Activated CD4-positive, alpha-beta T cell treated with anti-CD3 and anti-CD28 coated beads for 36 hours (primary cell): ENCODE measurements at places on chromosomes 3 and 15.

DNA sequence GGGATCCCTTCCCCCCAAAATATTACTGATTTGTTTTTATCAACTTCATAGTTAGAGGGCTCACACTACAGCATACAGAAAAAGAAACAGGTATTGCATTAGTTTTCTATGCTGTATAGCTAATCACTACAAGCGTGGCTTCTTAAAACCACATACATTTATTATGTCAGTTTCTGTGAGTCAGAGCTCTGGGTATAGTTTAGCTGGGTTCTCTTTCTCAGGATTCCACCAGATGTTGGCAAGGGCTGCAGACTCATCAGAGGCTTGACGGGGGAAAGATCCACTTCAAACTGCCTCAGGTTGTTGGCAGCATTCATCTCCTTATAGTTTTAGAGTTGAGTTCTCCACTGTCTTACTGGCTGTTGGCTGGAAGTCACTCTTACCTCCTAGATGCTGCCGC is 328.0 kb downstream of the NLGN1 start:
- DNase-seq = no peak

- no peak for DNase-seq
These were observed 138.3 kb downstream of the P3H2 start for GRCh38 chr3:189982321-189982945.

- DNase-seq = no peak
These were observed 317.7 kb upstream of the ADAMTS9 start for GRCh38 chr3:65005486-65005885.

DNA sequence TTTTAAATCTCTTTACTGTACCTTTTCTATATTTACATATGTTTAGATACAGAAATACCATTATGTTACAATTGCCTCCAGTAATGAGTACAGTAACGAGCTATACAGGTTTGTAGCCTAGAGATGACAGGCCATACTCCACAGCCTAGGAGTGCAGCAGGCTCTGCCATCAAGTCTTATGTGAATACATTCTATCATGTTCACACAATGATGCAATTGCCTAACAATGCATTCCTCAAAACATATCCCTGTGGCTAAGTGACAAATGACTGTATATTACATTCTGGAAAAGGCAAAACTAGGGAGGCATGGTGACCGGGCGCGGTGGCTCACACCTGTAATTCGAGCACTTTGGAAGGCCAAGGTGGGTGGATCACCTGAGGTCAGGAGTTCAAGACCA is 192.4 kb upstream of the IGF1R start:
- DNase-seq = no peak

GRCh38 chr3:157531301-157531660 is 28.1 kb upstream of the VEPH1 start:
- DNase-seq = no peak

DNA sequence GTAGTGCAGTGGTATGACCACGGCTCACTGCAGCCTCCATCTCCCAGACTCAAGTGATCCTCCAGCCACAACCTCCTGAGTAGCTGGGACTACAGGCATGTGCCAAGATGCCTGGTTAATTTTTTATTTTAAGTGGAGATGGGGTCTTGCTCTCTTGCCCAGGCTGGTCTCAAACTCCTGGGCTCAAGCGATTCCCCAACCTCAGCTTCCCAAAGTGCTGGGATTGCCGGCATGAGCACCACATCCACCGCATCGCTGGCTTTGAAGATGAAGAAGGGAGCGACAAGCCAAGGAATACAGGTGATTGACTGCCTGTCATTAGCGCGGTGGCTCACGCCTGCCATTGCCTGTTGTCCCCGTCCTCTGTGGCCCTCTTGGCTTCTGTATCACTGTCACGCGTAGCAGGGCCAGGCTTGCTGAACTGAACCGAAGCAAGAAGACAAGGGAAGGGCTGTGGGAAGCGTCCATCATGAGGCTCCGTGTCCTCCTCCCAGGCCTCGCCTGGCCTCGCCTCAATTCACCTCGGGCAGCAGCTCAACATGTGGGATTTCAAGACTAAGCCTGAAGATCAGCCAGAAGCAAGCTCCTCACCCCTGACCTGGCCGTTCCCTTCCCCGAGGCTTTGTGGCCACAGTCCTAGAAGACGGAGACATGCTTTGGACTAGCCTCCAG is 46.4 kb upstream of the TFRC start:
- no peak for DNase-seq

DNA sequence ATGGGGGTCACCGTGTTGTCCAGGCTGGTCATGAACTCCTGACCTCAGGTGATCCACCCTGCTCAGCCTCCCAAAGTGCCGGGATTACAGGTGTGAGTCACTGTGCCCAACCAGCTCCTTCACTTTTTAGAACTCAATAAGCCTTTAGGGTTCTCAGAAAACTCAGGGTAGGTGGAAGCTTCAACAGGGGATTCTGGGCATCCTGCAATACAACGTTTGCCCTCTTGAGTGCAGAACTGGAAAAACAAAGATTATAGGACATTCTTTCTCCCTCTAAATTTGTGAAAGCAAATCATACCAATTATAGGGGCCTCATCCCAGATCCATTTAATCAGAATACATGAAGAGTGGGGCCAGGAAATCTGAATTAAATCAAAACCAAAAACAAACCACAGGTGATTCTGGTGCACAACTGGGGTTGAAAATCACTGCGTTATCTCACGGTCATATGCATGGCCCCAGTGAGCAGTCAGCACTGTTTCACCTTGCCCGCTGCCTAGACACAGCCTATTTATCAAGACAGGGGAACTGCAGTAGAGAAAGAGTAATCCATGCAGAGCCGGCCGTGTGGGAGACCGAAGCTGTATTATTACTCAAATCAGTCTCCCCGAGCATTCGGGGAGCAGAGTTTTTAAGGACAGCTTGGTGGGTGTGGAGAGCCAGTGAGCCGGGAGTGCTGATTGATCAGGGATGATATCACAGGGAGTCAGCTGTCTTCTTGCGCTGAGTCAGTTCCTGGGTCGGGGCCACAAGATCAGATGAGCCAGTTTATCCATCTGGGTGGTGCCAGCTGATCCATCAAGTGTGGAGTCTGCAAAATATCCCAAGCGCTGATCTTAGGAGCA is 58.4 kb downstream of the TMEM44 start:
- DNase-seq = no peak

- no peak for DNase-seq
These were observed 34.2 kb upstream of the CSPG5 start for GRCh38 chr3:47612879-47613278.

GRCh38 chr3:64342940-64343688 is 117.8 kb upstream of the PRICKLE2 start:
- no peak for DNase-seq

DNA sequence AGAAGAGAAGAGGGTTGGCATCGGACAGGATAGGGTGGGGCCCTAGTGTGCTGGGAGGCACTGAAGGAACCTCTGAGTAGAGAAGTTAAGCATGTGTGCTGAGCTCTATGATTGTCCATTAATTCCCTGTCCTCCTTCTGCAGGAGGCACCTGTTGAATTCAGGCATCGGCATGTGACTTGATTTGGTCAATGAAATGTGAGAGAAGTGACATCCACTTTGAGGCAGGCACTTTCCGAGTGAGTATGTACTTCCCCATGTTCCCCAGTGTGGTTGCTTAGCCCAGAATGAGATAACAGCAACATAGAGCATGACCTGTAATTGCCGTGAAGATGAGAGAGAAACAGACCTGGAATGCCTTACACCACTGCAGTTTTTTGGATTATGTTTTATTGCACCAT is 224.8 kb downstream of the RPLP1 start:
- no peak for DNase-seq

GRCh38 chr3:114727373-114727772 is 419.7 kb downstream of the ZBTB20 start:
- DNase-seq = no peak

DNA sequence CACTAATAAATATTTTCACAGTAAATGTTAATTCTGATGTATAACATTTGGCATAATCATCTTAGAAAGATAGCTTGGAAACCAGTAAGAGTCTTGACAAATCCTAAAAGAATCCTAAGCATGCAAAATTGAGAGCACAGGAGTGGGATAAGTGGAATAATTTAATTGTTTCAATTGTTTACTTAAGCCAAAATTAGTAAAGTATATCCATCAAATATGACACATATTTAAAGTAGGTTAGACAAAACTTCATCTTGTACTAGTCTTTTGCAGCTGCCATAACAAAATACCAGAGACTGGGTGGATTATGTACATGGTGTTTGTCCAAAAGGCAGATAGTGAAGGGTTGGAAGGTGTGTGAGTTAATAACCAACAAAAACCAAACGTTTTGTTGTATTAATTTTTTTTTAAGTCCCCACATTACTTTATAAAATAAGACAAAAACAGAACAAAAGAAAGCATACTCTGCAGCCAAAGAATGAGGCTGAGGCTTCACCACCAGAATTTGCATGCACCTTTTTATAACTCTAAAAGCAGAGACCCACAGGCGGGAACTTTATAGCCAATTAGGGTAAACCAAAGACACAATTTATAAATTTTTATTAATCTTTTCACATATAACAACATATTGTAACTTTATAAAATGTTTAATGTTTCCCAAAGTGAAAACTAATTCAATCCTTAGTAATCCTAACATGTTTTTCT is 41.9 kb upstream of the CD200R1L start:
- DNase-seq = no peak

GRCh38 chr3:117754058-117754457 is 1044.5 kb downstream of the TUSC7 start:
- DNase-seq = no peak

DNA sequence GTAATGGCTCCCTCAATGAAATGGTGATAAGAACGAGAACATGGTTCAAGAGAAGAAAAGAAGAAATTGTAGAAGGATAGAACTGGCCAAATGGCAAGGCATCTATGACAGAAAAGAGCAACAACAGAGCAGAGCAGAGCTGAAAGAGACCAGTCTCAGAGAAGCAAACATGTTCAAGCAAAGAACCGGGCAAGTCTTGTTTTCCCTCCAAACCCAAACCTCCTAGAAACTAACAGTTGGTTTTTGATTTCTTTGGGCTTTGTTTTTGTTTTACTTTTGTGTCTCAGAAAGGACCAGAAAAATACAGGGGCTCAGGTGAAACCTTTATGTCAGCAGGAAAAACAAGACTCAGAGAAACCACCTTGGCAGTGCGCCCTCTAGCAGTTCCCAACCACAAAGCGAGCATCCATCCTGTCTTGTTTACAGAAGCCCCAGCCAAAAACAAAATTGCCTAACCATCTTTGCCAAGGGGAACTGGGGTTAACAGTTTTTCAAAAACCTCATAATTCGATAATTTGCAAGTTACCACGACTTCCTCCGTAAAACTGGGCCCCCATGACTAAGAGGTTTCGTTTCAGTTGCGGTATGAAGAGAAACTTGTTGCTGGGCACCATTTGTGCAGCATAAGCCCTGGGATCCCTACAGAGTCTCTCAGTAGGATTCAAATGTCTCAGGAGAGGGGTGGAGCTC is 159.2 kb upstream of the SLC24A5 start:
- peak; percentile 35 for DNase-seq

DNA sequence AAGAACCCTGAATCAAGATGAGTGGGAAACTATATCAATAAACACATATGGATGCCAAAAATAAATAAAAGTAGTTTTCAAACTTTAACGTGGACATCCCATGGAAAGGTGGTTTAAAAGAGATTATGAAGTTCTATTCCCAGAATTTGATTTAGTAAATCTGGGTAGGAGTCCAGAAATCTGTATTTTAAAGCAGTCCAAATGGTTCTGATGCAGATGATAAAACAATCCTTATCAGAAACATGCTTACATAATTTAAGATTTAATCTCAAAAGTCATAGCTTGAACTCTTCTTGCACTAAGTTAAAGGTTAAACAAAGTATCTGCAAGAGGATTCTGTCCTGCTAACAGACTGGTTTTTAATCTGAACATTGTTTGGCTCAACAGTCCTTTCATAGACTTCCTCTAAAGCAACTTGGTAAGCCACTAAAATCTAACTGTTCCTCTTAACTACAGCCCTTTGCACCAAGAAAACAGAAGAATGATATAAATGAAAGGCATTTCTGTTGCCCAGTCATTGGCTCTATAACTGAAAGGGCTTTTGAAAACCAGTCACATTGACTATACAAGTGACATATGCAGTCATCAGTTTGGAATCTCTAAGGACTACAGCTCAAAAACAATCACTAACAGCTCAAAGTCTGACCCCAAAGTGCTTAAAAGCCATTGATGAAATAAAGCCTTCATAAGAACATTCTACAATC is 23.4 kb upstream of the MAP4 start:
- no peak for DNase-seq

DNA sequence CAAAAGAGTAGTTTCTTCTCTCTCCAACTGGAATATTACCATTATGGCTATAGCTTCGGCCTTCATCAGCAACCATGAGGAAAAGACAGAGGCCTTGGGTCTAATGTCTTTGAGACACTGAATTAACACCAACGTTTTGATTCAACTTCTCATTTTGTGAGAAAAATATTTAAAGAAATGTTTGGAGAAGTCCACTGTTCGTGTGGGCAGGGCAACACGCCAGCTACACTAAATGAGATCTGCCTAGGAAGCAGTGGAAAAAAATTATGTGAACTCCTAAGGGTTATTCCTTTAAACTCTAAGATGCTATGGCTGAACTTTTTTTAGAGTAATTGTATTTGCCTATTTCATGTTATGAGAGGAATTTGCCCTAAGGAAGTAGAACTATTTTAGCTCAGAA is 41.8 kb downstream of the NCEH1 start:
- DNase-seq = no peak

DNA sequence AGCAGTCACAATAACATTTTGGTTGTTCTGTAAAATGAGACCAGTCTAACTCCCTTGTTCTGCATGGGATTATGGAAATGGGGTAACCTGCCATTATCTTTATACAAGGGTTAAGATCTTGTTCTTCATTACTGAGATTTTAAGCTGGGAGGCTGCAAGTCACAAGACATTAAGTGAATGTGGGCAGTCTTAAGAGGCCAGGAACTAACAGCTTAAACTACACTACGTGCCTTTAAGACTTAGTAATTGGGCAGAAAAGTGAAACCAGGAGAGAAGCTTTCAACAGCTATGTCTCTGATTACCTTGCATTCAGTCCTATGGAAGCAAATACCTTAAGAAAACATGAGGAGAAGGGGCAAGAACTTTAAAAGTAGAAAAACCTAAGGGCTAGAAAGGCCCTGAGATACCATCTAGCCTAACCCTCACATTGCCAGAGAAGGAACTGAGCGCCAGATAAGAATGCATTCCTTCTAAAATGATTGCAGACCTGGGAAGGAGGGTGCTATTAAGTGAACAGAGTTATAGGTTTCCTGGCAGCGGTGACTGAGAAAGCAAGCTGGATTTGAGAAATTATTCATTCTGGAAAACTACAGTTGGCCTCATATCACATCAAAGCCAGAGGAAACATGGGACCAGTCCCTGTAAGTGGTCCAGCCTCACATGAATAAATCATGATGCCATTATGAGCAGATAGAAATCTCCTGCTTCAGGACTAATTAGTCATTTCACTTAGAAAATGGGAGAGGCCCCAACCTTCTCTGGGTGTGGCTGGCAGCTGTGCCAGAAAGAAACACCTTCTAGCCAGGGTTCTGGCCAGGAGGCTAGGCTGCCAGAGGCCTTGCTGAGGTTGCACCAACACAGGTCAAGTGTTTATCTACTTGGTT is 32.9 kb downstream of the DAPK2 start:
- DNase-seq = peak; percentile 49
